ENCODE measurements at places on chromosomes 6 and 20.

DNA sequence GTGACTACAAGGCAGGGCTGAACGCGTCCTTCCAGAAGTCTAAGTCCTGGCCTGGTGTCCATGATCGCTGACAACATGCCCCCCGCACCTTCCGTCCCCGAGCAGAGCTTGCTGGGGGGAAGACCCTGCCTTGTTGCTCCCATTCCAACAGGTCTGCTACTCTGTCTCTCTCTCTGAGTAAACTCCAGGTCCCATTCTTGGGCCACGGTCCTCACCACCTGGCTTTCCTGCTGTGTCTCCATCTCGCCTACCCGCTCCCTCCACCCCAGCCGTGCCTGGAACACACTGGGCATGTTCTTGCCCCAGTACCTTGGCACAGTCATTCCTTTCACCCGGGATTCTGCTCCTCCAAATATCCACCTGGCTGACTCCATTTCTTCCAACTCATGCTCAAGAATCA, 162.3 kb downstream of the BMP7 start:
- DNase-seq = no peak

GRCh38 chr6:36150283-36150682, 20.0 kb downstream of the MAPK13 start:
- no peak for DNase-seq

DNA sequence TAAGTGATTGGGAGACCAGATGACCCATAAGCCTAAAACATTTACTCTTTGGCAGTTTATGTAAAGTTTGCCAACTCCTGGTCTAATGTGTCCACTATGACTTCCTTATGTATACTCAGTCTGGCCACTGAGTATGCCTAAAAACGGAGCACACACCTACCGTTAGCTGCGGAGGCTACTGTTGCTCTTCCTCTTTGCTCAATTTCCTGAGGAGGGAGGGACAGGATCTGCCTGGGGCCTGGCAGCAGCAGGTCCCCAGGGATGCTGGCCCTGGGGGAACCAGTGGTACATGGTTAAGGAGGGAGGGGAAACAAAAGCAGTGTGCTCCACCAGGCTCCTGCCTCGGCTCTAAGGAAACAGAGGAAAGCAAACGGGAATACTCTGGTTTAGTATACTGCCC, 113.5 kb downstream of the CDYL start:
- DNase-seq = no peak

DNA sequence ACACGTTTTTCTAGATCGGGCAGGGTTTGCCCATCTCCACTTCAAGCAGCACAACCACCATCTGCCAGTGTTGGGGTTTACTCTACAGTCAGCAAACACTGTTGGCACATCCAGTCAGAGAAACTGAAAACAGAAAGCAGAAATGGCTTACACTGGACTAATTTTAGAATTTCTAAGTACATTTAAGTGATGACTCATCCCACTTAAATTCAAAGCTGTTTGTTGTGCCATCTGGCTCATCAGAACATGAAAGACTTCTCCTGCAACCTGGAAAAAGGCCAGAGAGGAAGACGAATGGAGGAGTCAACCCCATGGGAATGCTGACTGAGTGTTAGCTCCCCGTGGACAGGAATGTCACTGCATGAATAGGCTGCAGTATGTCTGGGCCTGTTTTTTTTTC, 21.8 kb downstream of the FAM209B start:
- DNase-seq = peak; percentile 98

- DNase-seq = no peak
Measured at GRCh38 chr6:96450770-96451130, 70.9 kb upstream of the UFL1 start.

GRCh38 chr6:157123234-157123633, 200.1 kb downstream of the TMEM242 start:
- no peak for DNase-seq

DNA sequence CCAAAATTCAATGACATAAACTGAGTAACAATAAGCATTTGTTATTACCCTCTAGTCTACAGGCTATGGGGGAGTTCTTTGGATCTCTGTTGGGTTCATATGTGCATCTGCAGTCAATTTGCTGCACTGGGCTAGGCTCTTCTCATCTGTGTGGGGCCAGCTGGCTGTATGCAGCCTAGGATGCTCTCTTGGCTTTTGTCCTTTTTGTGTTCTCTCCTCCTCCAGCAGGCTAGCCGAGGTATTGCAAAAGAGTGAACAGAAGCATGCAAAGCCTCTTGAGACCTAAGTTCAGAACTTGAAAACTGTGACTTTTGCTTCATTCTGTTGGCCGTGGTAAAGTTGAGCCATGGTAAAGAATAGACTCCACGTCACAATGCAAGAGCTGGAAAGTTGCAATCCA, 62.8 kb upstream of the FOXO3 start:
- peak; percentile 42 for DNase-seq

DNA sequence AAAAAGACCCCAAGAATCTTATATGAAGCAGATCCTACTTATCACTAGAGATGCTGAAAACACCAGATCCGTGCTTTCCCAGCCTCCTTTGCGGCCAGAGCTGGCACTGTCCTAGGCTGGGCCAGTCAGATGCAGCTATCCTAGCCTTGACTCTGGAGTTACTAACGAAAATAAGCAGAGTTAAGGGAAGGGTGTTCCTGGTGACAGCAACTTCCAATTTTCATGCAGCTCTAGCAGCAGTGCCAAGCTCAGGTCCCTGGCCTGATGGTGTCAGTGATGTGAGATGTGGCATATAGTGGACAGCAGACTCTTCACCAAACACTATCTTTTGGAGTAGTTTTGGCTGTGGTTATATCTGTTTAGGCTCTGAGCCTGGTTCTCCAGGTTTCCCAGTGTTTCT, 25.6 kb upstream of the ABCC10 start:
- DNase-seq = no peak

- no peak for DNase-seq
Measured at GRCh38 chr20:63498960-63499337, at the start of gene EEF1A2. TSS of gene EEF1A2 (minus strand) at chr20:63499083. CDS start at chr20:63497763, 1,320 bp downstream.

DNA sequence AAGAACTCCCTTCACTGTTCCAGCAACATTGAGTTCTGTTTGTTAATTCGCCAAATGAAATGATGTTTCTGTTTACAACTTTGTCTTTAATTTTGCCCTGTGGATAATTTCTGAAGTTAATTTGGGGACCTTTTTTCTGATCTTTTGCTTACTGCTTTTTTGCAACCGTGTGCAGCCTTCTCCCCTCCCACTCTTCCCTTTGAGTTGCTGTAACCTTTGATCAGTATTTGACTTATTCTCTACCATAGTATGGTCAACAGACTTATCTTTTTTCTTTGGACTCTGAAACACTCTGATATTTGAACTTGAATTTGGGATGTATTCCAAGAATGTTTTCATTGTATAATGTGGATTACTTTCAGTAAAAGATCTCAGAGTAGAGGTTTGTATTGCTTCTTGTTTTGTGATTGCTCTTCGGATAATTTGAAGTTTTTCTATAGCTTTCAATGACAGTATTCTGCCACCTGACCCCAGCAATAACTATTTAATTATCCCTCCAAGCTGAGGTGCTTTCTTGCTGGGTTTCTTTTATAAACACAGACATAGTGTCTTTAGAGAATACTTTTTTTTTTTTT, 46.2 kb downstream of the LRRN4 start:
- DNase-seq = peak; percentile 12

DNA sequence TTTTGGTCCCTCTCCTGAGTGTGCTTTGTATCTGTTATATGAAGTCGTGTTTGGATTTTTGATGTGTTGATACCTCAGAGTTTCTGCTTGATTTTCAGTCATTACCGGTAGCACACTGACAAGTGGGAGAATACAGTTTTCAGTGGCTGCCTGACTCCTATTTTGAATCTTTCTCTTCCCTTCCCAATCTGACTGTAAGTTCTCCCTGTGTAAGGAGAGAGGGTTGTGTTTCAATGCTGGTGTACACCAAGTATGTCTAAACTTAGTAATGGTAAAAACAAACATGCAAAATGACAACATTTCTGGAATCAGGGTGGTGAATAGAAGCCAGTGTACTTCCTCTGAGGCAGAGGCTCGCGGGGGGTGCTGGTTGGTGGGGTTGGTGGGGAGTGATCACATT, 103.4 kb downstream of the HIVEP1 start:
- no peak for DNase-seq

GRCh38 chr6:164013480-164014208, 599.1 kb downstream of the QKI start:
- DNase-seq = no peak

- DNase-seq = no peak
Measured at GRCh38 chr20:9363673-9364072, 150.7 kb upstream of the LAMP5 start.

DNA sequence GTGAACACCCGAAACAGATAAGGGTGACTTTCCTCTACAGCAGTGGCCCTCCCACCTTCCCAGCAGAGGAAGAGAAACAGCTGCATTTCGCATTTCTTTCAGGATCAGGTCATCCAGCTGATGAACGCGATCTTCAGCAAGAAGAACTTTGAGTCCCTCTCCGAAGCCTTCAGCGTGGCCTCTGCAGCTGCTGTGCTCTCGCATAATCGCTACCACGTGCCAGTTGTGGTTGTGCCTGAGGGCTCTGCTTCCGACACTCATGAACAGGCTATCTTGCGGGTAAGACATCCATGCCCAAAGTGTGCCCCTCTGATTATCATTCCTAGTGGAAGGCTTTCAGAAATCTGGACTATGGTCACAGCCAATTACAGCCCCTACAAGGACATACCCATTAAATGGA, 27.8 kb upstream of the MROH8 start:
- DNase-seq = no peak

GRCh38 chr6:98843271-98844243, 9.2 kb downstream of the POU3F2 start:
- DNase-seq = no peak

DNA sequence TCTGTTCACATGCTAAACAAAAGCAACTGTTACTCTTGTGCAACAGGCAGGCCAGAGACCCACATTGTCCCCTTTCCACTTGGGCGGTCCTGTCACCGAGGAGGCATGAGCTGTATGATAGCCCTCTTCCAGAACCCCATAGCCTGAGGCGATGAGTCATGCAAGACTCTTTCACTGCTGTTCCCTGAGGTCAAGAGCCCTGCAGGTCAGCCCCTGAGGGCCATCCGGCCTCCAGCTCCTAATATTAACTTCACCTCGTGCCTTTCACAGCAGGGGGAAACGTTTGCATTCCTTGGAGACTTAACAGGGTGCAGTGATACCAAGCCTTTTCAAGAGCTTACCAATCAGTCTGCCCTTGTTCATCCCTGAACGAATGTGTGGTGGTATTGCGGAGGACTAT, 253.3 kb upstream of the ECI2 start:
- peak; percentile 84 for DNase-seq

GRCh38 chr6:116975600-116975999, 98.6 kb downstream of the RFX6 start:
- no peak for DNase-seq

DNA sequence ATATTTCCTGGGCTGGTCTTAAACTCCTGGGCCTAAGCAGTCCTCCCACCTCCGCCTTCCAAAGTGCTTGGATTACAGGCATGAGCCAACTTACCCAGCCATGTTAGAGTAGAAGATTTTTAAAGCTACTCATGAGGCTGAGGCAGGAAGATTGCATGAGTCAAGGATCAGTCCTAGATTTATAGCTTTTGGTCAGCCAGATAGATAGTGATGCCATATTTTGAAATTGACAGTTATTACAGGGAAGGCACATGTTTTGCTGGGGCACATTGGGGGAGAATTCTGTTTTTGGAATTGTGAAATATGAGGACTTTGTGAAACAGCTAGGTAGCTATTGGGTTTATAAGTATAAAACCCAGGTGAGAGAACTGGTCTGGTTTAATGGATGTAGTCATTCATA, 40.9 kb downstream of the DOP1A start:
- no peak for DNase-seq

- DNase-seq = no peak
Measured at GRCh38 chr6:16343593-16343992, 105.2 kb downstream of the GMPR start.

DNA sequence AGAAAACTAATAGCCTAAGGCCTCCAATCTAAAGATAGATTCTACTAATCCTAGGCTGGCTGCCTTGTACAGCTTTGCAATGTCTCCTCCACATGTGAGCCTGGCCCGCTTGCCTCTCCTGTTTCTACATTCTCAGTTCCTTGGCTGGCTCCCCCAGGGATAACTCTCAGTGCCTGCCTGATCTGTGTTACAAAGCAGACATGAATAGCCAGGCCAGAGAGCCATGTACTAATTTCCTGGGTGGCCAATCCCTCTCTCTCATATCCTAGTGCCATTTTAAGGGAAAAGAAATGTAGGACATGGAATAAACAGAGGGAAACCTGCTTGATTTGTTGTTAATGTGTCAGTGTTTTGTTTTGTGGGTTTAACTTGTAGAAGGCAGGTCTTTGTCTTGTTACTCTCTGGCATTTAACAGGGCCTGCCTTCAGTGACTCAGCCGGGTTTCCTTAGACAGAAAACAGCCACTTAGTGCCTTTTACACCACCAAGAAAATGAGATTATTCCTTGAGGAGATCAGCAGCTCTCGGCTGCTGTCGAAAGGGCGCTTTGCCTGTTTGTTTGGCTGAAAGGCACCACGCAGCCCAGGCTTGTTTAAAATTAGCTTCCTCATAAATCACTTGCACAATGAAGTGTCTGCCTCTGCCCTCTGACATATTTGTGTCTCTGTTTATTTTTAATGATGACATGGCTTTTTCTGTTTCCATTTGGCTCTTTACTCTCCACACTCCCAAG, 702.7 kb downstream of the MAFB start:
- DNase-seq = peak; percentile 82

DNA sequence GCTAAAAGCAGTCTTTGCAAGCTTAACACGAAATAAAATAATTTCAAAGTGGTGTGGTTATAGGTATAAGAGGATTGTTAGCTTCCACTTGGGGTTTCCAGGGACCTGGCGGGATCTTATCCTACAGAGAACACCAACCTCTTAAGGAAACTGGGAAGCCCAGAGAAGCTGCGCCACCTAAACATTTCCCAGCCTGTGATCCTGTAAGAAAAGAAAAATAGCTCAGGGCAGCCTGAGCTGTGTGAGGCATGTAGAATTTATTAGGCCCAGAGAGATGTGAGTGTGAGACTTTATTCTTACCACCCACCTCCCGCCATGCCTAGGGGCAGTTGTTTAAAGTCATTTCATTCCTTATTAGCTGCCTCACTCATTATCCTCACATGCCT, 54.1 kb downstream of the CCN2 start:
- DNase-seq = no peak

DNA sequence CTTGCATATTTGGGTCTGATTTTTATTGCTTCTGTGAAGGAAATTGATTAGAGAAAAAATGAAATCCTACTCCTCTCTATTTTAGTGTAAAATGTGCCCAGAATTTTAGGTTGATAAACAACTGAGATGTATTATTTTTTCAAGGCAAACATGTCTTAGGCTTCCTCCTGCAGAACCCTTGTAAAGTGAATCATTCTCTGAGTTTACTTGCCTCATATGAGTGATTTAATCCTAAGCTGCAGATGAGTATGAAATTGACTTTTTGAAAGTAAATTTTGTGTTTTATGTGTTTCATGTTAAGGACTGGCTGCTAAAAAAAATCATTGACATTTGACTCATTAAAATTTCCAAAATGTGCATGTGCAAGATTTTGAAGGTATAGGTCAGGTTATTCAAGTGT, 138.5 kb upstream of the PHACTR1 start:
- DNase-seq = no peak

- DNase-seq = no peak
Measured at GRCh38 chr20:49591217-49591865, 23.4 kb upstream of the PTGIS start.

- DNase-seq = peak; percentile 94
Measured at GRCh38 chr6:98927534-98927933, 20.2 kb downstream of the FBXL4 start.

- DNase-seq = no peak
Measured at GRCh38 chr20:9496155-9496554, 18.2 kb upstream of the LAMP5 start.
